ENCODE measurements at places on chromosomes 12 and 14.

DNA sequence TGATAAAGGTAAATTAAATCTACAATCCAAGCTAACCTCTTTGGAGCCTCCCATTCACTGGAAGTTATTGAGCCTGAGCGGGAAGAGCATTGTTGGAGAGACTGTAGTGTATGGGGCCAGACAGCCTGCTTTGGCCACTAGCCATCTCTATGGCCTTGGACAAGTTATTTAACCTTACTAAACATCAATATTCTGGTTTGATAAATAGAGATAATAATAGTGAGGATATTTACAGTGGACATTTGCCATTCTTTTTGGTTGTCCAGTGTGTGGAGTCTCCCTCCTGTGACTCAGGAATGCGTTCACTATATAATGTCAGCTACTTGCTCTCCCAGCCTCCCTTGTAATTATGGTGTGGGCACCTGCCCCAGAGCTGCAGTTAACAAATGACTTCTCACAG lies 216.1 kb downstream of the SLC38A4 start:
- no peak for DNase-seq

DNA sequence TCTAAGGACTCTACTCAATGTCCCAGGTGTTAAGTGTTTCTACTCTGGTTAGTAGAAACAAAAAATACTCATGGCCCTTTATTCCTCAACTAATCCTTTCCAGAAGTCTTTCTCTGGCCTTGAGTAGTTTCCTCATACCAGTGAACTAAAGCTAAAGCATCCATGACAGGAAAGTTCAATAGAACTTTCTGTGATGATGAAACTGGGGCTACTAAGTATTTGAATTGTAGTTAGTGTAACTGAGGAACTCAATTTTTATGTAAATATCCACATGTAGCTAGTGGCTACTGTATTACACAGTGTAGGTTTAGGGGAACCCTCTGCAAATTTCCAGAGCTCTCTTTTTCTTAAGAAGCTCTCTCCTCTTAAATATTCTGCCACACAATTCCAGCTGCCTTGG lies 63.7 kb downstream of the R3HDM2 start:
- DNase-seq, result no peak

GRCh38 chr12:6769666-6770065 lies 2.7 kb upstream of the LAG3 start:
- no peak for DNase-seq

DNA sequence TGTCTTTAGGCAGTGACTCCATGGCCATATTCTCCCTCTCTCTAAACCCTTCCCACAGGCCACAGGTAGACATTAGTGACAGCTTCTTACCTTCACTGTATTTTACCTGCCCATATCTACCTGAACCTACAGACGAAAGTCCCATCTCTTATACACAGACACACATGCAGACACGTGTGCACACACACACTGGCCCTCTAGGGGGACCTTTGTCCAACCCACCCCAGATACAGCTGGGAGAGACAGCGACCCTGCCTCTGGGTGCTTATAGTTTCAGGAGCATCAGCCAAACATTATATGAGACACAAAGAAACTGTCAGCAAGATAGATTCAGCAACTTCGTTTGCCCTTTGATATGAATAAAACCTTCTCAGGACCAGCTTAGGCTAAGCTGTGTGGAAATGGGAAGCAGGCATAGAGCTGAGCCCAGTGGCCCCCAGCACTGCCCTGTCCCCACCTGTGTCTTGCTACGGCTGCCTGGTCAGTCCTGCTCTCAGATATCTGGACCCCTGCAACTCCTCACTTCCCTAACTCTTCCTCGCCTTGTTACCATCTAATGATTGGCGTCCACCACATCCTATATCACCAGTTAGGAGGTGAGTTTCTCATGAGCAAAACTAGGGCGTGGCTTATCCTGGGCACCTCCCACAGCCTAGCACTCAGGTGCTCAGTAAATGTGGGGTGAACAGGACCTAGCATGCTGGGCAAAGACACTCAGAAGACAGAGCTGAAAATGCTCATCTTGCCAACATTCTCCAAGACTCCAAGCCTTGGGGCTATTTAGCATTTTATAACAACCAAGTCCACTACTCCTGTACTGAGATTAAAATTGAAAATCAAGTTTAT lies 12.0 kb upstream of the CD9 start:
- no peak for DNase-seq

DNA sequence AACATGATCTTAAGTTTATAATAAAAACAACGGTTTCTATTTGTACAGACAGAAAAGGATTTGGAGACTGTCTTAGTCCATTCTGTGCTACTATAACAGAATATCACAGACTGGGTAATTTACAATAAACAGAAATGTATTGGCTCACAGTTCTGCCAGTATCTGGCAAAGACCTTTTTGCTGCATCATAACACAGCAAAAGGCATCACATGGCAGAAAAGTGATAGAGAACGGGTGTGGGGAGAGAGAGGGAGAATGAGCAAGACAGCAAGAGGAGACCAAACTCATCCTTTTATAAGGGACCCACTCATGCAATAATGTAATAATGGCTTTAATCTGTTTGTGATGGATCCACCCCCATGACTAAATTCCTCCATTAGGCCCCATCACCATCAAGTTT lies 17.0 kb upstream of the NUDT4 start:
- DNase-seq, result no peak

GRCh38 chr14:54768501-54769129 lies 134.0 kb downstream of the GCH1 start:
- DNase-seq, result no peak

- no peak for DNase-seq
Measured at GRCh38 chr14:76376878-76377734, 1.2 kb downstream of the ESRRB start.

GRCh38 chr12:64030155-64030554 lies 185.7 kb downstream of the SRGAP1 start:
- no peak for DNase-seq

Measured in testis (tissue), 5 donors.